ENCODE measurements at places on chromosomes 2 and 18.

DNA sequence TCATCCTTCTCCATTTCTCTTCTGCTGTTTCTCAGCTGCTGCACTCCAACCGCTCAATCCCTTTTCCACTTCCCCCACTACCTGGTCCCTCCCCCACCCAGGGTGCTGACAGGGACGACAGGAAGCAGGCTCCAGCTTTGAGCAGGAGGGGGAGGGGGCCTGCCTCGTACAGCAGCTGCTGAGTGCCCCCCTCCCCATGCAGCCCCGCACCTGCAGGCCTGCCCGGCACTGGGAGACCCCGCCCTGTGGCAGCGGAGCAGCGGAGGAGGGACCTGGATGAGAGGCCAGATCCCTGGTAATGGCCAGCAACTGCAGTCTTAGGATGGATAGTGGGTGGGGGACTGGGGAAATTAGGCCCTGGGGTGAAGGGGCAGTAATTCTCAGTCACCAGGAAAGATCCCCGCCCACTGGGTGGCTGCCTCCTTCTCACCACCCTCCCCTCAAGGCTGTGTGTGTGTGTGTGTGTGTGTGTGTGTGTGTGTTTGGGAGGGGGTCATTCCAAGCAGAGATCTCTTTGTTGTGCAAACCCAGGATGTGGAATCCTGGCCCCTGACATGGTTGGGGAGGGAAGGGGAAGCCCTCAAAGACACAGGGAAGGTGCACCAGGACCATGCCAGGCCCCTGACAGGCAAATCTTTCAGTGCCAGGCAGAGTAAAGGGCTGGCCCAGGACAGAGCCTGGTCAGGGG lies 6.8 kb upstream of the CRYBA2 start:
- DNase-seq = no peak

GRCh38 chr2:64196963-64197362 lies 52.7 kb upstream of the PELI1 start:
- DNase-seq = no peak

- DNase-seq = no peak
These were observed 16.8 kb upstream of the ALPI start for GRCh38 chr2:232438951-232439757.

GRCh38 chr2:117859924-117860647 lies 45.6 kb downstream of the DDX18 start:
- no peak for DNase-seq

- no peak for DNase-seq
These were observed 410.6 kb downstream of the PIK3C3 start for GRCh38 chr18:42365591-42365990.

GRCh38 chr2:126900646-126901319 lies 2.1 kb downstream of the TEX51 start:
- no peak for DNase-seq

- no peak for DNase-seq
These were observed 30.1 kb downstream of the RHOB start for GRCh38 chr2:20476950-20477349.

- no peak for DNase-seq
These were observed 921 bp downstream of the RPE start for GRCh38 chr2:210003359-210003758.

- DNase-seq = no peak
These were observed 11.9 kb upstream of the ARID5A start for GRCh38 chr2:96524482-96525210.
